Activated CD4-positive, alpha-beta T cell treated with anti-CD3 and anti-CD28 coated beads for 1 hour (primary cell): ENCODE measurements at places on chromosomes 4 and X.

DNA sequence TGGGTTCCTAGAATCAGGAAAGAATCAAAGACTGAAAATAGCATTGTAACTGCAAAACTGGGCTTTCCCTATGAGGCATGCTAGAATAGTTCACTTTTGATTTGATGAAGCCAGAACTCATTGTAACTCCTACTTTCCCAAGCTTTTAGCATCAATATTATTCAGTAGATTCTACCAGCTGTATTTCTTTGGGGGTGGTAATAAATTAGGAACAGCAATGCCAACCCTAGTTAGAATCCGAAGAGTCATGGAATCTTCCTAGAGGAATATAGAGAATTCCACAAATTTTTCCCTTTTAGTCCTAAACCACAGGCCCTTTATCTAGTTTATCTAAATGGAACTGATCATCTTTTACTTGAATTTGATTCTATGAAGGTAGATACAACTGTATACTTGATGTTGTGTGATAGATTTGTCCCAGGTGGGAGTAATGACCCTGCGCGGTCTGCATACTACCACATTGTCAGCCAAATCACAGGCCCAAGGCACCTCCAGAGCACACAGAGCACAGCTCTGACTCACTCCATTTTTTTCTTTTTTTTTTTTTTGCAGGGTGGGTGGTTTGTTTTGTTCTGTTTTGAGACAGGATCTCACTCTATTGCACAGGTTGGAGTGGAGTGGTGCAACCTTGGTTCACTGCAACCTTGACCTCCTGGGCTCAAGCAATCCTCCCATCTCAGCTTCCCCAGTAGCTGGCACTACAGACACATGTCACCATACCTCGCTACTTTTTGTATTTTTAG, 66.6 kb downstream of the EDNRA start:
- DNase-seq: no peak

- DNase-seq: no peak
These were observed 62.5 kb downstream of the NDNF start for GRCh38 chr4:121009578-121010478.

DNA sequence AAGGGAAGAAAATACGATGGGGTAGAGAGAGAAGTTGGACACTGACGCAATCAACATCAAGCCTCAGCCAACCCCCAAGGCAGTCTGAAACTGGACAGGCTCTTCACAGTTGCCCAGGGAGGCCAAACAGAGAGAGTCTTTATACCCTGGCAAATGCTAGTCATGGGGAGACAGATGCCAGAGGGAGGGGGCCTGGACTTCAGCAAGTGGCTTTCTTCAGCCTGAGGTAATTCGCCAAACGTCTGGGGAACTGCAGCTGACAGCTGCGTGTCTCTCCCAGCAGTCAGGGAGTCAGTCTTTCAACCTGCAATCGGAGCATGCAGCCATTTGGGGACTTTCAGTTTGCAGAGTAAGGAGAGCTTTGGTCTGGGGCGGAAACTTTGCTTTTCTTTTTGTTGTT, 521.6 kb downstream of the TRIML1 start:
- no peak for DNase-seq

DNA sequence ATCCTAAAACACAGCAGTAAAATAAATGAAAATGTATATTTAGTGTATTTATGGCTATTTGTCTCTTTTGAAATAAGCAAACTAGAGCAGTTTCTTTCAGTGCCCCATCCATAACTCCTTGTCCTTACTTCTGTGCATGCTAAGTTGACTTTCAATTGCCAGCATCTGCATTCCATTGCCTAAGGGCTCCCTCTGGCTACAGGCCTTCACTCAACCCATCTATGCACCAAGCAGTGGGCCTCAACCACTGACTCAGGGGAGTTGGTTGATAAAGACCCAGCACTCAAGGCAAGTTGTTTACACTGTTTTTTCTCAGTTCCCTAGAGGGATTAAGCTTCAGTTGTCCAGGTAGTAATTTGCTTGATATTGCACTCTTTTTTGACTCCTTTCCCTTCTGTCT, 265.7 kb downstream of the IQCM start:
- DNase-seq: no peak

GRCh38 chr4:142405695-142406498, 440.2 kb downstream of the INPP4B start:
- no peak for DNase-seq

- DNase-seq: no peak
These were observed 131.5 kb downstream of the JADE1 start for GRCh38 chr4:128940971-128941370.

- DNase-seq: no peak
These were observed 280.5 kb upstream of the GATB start for GRCh38 chr4:152041295-152041694.

DNA sequence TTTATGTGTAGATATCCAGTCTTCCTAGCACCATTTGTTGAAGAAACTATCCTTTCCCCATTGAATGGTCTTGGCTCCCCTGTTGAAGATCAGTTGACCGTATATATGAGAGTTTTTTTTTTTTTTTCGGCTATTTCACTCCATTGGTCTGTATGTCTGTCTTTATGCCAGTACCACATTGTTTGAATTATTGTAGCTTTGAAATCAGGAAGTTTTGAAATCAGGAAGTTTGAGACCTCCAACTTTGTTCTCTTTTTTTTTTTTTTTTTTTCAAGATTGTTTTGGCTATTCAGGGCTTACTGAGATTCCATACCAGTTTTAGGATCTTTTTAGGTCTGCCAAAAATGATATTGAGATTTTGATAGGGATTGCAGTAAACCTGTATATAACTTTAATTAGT, 4.3 kb upstream of the SCD5 start:
- DNase-seq: no peak

DNA sequence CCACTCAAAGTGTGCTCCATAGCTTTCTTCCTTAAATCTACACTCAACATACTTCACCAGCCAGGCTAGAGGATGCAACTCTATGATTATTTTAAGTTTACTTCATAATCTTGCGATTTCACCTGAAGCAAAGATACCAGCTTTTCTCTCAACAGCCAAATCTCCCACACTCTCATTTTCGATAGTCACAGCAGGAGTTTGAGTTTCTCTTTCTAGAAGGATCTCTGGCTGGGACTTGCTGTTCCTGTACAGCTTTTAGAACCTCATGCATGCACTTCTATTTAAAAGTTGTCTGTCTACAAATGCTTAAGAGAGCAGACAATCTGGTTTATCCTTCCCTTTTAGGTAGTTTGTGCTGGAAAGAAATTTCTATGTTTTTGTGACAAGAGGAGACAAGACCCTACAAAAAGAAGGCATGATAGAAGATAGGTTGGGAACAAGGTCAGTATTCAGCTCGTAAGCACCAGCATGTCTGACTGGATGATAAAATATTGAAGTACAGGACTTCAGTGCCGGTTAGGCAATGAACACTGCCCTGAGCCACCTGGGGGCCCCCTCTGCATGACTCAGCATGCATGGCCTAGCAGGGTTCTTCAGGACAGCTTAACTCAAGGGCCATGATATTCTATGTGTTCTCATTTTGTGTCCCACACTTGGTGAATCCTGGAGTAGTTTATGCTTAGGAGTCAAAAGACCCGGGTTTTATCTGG, 65.6 kb downstream of the ATXN3L start:
- DNase-seq: no peak

DNA sequence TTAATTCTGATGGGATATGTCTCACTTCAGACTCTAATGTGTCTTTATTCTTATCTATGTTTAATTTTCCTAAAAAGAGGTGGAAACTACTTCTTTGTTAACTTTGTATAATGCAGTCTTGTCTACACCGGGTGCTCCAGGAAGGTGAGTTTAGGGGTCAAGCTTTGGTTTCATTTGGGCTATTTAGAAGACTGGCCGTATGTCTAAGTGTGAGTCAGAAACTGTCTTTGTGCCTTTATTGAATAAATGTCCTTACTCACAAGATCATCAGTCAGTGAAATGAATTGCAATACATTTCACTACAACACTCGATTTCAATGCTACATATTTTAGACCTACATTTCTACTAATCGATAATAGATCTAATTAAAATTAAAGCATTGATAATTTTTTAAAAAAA, 56.2 kb downstream of the PROM1 start:
- DNase-seq: no peak

GRCh38 chrX:18102006-18102405, 118.7 kb downstream of the BEND2 start:
- no peak for DNase-seq

GRCh38 chr4:155639704-155640523, 26.7 kb upstream of the GUCY1A1 start:
- no peak for DNase-seq

GRCh38 chr4:15348695-15349094, 79.1 kb upstream of the C1QTNF7 start:
- DNase-seq: no peak

DNA sequence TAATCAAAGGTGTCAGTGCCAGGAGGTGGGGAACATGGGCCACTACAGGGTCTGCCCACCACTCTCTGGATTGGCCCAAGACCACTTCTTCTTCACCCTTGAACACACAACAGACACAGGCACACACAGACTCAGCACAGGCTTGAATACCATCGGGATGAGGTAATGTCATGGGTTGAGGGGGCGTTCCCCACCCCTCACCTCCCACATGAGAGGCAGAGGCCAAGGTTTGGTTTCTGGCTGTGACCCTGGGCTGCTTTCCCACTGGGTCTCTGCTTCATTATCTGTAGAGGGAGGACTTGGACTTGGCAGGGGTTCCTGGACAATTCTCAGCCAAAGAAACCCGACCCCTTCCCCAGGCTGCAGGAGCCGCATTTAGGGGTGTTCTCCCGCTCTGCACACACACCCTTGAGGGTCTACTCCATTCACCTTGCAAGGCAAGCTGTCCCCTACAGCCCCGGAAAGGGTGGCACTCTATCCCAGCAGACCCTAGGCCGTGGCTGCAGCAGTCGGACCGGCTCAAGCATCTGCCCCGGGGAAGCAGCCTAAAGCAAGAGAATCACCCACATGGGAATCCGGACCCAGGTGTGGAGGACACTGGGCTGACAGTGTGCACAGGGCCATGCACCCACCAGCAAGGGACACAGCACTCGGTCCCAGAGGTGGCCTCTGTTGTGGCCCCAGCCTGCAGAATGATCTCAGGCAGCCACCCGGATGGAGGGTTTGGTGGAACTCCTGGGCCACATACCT, 62.4 kb downstream of the TRMT44 start:
- DNase-seq: no peak

DNA sequence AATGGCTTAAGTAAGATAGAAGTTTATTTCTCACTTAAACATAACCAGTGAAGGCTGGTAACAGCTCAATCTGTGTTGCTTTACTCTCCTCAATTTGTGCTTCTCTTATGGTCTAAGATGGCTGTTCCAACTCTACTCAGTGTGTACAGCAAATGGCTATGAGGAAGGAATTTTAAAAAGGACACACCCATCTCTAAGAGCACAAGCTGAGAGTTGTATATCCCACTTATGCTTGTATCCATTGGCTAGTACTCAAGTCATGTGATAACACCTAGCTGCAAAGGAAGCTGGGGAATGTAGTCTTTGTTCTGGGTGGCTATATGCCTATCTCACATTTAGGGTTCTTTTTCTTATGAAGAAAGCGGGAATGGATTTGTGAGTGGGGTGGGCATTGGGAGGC, 63.3 kb downstream of the GPAT3 start:
- no peak for DNase-seq

- DNase-seq: no peak
These were observed 23.1 kb downstream of the SASH3 start for GRCh38 chrX:129802863-129803262.

GRCh38 chr4:140081641-140082390, 72.2 kb downstream of the MAML3 start:
- DNase-seq: no peak

- no peak for DNase-seq
These were observed 371.8 kb downstream of the FSTL5 start for GRCh38 chr4:161791796-161792556.

DNA sequence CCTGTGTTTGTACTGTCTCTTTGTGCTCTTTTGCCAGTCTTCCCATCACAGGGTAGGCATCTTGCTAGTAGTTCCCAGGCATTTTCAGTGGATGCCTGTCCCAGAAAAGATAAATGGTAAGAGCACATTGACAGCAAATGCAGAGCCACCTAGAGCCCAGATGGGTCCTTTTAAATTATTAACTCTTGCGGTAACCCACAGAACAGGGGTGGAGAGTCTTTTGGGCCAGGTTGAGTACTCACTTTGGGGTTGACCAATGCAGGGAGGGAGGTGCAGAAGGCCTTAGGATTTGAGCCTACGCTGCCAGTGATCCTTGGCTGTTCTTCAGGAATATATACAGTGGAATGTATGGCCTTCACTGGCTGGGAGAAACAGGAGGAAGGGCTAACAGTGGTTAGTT, 173.8 kb downstream of the MSN start:
- no peak for DNase-seq

GRCh38 chrX:153765138-153766079, 1.4 kb downstream of the PLXNB3 start:
- DNase-seq: no peak

GRCh38 chrX:46327566-46328115, 217.6 kb downstream of the ZNF674 start:
- no peak for DNase-seq

- DNase-seq: no peak
These were observed 700.7 kb downstream of the PCDH18 start for GRCh38 chr4:136831553-136831952.

- no peak for DNase-seq
These were observed 20.3 kb upstream of the GTPBP6 start for GRCh38 chrX:338836-339400.

- no peak for DNase-seq
These were observed 149.3 kb downstream of the SPRY1 start for GRCh38 chr4:123545667-123546572.

GRCh38 chrX:63934791-63935190, 149.8 kb upstream of the ARHGEF9 start:
- DNase-seq: no peak

DNA sequence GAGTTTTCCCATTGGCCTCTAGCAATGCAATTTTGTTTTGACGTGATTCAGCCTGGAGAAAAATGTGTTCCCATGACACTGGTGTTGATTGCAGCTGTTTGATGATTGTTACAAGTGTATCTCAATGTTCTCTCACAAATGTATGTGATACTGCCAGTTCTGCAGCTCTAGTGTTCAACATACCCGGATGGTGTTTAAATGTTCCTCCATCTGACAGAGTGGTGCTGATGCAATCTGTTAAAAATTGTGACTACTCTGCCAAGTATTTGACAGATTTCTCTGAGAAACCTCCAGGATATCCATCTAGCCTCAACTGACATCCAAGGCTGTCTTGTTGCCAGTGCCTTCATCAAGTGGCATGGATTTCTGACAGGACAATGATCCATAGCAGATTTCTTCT, 657.2 kb upstream of the DIAPH2 start:
- no peak for DNase-seq

- no peak for DNase-seq
These were observed 46.5 kb downstream of the ANAPC4 start for GRCh38 chr4:25423548-25423947.

GRCh38 chr4:101921370-101921769, 130.8 kb downstream of the BANK1 start:
- no peak for DNase-seq
